ENCODE measurements at places on chromosomes 5 and 9. TPM values are rescaled to one million over a fixed set of nuclear protein-coding genes. Genes with fewer than 3 reads are reported as not detected.
A peak's percentile ranks its signal among the peaks of the same experiment; 100 is the strongest.

- H3K4me1 ChIP-seq, result peaks cover 1% of the 10 kb centered on the region
- no peaks in the 10 kb centered on the region for H3K27me3 ChIP-seq
- H3K4me3 ChIP-seq, result no peak overlapping the region
- DNase-seq, result no peak
- H3K36me3 ChIP-seq, result no peaks in the 10 kb centered on the region
Observed at GRCh38 chr5:80925931-80926330, 34.2 kb upstream of the RASGRF2 start.

DNA sequence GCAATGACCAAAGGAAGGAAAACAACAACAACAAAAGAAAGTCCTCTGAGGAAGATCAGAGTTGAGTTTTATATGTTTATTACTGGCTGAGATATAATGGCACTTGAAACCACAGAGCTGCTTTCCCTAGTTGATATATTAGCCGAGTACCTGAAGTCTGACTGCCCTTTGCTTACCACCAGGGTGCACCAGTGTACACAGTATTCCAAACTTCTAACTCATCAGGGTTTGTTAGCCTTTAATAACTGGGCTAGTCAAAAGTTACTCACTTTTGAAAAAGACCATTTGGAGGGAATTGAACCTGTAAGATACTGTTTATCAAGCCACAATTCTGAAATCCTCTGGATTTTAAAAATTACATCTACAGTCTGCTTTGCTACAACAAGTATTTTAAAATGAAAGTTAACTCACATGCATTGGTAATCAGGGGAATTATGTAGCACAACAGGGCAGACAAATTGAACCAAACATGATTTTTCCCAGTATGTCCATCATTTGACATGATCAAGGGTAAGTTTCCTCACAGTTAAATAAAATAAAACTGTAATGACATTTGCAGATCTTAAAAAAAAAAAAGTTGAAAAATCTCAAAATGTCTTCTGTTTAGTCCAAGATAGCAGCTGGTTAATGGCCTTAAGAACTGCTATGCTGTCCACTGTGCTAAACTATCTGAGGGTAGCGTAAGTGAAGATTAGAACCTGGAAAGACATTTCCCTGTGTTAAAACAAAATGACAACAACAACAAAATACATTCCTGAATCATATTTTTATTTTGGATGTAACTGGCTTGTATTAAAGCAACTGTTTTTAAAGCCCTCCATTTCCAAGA lies 57.3 kb upstream of the C6 start:
- no peaks in the 10 kb centered on the region for H3K4me1 ChIP-seq
- H3K27me3 ChIP-seq, result no peaks in the 10 kb centered on the region
- peak; percentile 41 for DNase-seq
- H3K27ac ChIP-seq, result no peak overlapping the region
- no peak overlapping the region for H3K4me3 ChIP-seq

DNA sequence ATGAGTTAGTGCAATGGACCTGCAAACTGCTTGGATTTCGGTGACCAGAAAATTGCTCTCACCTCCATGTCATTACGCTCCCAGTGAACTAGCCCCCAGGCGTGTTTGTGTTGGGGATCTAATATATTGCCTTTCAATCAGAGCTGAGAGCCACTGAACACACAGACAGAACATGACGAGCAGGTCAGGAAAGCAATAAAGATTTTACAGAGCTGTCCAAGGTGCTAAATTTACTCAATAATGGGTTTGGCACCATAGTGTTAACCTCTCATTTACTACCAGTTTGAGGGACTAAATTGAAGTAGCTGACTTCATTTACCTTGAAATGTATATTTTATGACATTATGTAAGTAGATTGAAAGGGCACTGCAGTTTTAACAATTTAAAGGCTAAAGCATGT lies 383.0 kb downstream of the EBF1 start:
- no peaks in the 10 kb centered on the region for H3K36me3 ChIP-seq
- no peak overlapping the region for H3K27ac ChIP-seq
- H3K27me3 ChIP-seq, result peaks cover 23% of the 10 kb centered on the region
- H3K4me3 ChIP-seq, result no peak overlapping the region

DNA sequence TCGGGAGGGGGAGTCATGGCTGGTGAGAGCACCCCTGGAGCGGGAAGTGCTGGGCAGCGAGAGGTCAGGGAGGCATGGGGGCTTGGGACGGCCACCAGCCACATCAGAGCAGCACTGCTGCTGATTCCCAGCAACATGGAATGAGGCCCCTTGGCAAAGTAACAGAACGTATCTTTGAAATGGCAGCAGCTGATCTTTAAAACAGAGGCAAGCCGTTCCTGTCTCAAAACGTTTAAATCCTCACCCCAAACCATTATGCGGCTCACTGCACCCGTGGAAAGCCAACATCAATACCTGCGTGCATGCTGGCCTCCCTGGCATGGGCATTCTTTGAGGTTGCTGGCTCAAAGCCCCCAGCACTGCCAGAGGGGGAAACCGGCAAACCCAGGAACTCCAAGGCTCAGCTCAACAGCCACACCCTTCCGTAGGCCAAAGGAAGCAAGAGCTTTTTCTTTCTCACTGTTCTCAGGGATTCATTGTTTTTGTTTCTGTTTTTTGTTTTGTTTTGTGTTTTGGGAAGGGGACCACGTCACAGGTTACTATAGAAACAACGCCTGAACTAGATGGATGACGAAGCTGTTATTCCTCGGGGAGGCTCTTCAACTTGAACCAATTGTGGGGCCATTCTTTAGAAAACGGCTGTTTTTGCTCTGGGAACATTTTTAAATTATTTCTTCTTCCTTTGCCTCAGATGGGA lies 28.1 kb upstream of the OBP2B start:
- no peaks in the 10 kb centered on the region for H3K4me1 ChIP-seq
- H3K4me3 ChIP-seq, result no peak overlapping the region
- no peaks in the 10 kb centered on the region for H3K27me3 ChIP-seq
- no peaks in the 10 kb centered on the region for H3K36me3 ChIP-seq
- H3K27ac ChIP-seq, result no peak overlapping the region

GRCh38 chr9:83964973-83965349 lies 15.1 kb downstream of the HNRNPK start:
- H3K27ac ChIP-seq, result peak overlapping the region; percentile 73
- H3K27me3 ChIP-seq, result no peaks in the 10 kb centered on the region
- peaks cover 21% of the 10 kb centered on the region for H3K4me1 ChIP-seq
- DNase-seq, result no peak

DNA sequence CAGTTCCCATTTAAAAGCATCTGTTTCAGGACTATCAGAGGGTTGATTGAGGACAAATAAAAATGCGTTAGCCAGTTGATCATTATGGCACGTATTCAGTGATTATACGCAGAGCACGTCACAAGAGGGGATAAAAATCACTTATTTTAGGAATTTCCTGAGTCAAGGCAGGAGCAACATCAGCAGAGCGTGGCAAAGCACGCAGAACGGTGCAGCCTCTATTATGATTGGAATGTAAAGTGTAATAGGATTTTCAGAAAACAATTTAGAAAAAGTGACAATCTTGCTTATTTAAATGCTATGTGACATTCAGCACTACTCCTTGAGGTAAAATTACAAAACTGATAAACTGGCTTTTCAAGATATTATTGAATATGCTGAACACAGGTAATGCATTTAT lies 413.6 kb upstream of the DAP start:
- no peak for DNase-seq
- H3K4me1 ChIP-seq, result no peaks in the 10 kb centered on the region
- H3K4me3 ChIP-seq, result no peak overlapping the region
- H3K27ac ChIP-seq, result no peak overlapping the region
- H3K27me3 ChIP-seq, result peaks cover 31% of the 10 kb centered on the region

DNA sequence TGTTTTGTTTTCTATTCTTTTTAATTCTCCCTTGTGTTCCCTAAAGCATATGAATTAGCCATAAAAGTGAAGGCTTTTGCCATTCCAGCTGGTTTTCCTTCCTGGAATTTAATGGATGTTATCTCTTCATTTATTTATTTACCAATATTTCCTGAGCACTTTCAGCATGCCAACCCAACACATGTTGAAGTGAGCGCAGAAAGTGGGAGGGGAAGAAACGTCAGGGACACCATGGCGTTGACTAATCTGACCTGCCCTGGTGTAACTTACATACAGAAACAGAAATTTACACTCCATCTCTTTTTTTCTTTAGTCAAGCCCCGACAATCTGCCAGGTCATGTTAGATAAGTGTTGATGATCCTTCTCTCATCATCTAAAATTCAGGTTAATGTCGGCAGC lies 247.5 kb downstream of the PCSK5 start:
- no peak for DNase-seq
- no peak overlapping the region for H3K27ac ChIP-seq
- peaks cover 11% of the 10 kb centered on the region for H3K4me1 ChIP-seq
- no peak overlapping the region for H3K4me3 ChIP-seq
- no peaks in the 10 kb centered on the region for H3K36me3 ChIP-seq
- no peaks in the 10 kb centered on the region for H3K27me3 ChIP-seq

DNA sequence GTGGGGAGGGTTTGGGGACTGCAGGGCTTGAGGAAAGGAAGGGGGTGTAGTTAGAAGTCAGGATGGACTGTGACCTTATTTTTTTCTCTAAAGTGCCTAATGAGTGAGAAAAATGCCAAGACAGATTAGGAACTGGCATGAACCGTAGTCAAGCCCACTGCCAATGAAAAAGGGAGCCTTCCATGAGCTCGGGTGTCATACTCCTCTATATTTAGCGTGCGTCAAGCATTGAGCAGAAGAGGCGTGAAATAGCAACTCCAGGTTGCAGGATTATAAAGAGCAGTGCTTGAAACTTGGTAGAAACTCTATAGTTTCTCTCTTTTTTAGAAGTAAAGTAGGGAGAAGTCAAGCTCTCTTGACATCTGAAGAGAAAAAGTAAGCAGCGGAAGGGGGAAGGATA lies 1.8 kb downstream of the SGCD start:
- H3K36me3 ChIP-seq, result no peaks in the 10 kb centered on the region
- H3K4me1 ChIP-seq, result no peaks in the 10 kb centered on the region
- no peak for DNase-seq
- H3K27me3 ChIP-seq, result peaks cover 34% of the 10 kb centered on the region
- H3K4me3 ChIP-seq, result no peak overlapping the region
- H3K27ac ChIP-seq, result no peak overlapping the region

DNA sequence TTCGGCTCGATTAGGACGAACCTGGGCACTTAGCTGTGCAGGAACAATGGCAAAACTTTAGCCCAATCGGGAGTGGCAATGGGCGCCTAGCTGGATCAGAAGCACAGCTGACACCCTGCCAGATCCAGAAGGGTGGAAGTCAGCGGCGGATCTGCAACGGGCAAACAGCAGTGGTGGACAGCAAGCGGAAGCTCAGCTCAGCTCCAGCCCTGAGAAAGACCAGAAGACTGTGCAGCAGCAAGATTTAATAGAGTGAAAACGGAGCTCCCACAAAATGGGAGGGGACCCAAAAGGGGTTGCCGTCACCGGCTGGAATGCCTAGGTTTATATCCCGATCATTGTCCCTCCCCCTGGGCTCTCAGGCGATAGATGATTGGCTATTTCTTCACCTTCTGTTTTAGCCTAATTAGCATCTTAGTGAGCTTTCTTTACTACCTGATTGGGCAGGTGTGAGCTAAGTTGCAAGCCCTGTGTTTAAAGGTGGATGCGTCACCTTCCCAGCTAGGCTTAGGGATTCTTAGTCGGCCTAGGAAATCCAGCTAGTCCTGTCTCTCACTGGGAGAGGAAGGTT lies 1237.9 kb downstream of the CDH12 start:
- H3K4me1 ChIP-seq, result no peaks in the 10 kb centered on the region
- no peaks in the 10 kb centered on the region for H3K36me3 ChIP-seq
- H3K4me3 ChIP-seq, result no peak overlapping the region
- H3K27me3 ChIP-seq, result no peaks in the 10 kb centered on the region
- no peak for DNase-seq

DNA sequence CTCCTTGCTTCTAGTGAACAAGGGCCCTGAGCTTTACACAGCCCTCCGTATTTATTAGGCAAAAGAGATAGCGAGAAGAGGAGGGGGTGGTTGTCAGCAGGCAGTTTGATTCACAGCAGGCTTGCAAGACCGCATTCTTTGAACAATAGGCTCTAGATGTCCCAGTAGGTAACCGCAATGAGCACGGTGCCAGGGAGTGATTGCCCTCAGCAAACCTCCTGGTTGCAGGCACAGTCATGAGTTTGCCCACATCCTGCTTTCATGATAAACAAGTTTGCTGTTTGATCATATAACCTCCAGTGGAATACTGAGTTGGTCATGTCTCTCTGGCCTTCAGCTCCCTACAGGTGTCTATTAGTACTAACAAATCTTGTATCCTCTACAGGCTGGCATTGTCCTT lies 66.1 kb downstream of the CACNA1B start:
- no peak for DNase-seq
- no peaks in the 10 kb centered on the region for H3K36me3 ChIP-seq
- H3K27ac ChIP-seq, result no peak overlapping the region
- H3K4me3 ChIP-seq, result no peak overlapping the region

GRCh38 chr9:128555180-128555721 lies 2.9 kb downstream of the SPTAN1 start:
- peak; percentile 35 for DNase-seq
- 0 out of 2 replicates have a peak, but pooled peaks cover 6% of the 10 kb centered on the region for H3K36me3 ChIP-seq
- H3K4me1 ChIP-seq, result peaks cover 60% of the 10 kb centered on the region

DNA sequence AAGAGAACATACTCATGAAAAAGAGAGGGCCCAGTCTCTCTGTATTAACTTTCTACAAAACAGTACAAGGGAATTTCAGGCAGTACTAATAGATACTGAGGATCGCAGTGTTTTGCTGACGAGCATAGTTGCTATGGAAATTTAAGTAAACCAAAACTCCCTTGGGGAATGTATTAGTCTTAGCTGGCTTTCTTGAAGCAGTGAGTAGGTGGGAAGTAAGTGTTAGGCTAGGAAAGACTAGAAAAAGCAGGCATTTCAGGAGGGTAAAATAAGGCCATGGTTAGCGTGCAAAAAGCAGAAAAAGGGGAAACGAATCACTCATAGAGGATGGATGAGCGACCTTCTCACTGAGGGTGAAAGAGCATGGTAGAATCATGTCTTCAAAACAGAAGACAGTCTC lies 84.3 kb upstream of the ACTBL2 start:
- no peak overlapping the region for H3K4me3 ChIP-seq
- no peak overlapping the region for H3K27ac ChIP-seq
- no peaks in the 10 kb centered on the region for H3K27me3 ChIP-seq
- no peak for DNase-seq
- no peaks in the 10 kb centered on the region for H3K36me3 ChIP-seq
- no peaks in the 10 kb centered on the region for H3K4me1 ChIP-seq

PTPRD gene
- total RNA-seq, result not detected

CDKN2B gene
- 33.8 TPM for total RNA-seq

SPINK1 gene
- not detected for total RNA-seq

FCN1 gene
- not detected for total RNA-seq

OMD gene
- total RNA-seq, result not detected

All from PC-9 (cell line).